ENCODE measurements at places on chromosomes 4 and X.

DNA sequence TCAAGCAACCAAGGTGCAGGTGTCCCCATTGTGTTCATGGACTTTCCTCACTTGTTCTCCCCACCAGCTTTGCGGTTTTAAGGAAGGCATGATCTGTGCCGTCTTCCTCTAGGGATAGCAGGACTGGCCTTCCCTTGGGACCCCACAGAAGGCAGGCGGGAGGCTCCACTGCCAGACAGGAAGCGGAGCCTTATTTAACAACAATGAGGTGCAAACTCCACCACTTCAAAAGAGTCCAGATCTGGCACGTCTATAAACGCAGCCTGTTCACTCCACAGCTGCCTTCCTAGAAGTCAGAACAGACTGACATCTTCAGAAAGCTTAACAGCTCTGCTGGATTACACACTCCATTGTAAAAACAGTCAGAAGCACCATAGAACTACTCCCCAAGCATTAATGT lies 1.7 kb upstream of the GPR143 start:
- DNase-seq = no peak

DNA sequence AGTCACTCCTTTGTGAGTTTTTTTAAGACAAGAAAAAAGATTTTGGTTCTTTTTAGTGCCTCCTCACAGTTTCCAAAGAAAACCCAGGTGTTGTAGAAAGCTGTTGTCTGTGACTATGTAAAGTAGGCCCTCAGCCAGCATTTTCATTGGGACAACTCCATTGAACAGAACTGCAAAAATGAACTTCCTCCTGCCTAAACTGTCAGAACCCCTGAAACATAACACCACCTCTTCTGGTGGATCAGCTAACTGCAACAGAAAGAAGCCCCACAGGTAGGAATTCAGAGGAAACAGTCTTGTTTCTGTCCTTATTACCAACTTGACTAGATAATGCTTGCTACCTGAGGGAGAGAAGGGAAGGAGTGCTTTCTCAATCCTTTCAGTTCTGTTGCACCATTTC lies 3.4 kb upstream of the ATP11C start:
- no peak for DNase-seq

DNA sequence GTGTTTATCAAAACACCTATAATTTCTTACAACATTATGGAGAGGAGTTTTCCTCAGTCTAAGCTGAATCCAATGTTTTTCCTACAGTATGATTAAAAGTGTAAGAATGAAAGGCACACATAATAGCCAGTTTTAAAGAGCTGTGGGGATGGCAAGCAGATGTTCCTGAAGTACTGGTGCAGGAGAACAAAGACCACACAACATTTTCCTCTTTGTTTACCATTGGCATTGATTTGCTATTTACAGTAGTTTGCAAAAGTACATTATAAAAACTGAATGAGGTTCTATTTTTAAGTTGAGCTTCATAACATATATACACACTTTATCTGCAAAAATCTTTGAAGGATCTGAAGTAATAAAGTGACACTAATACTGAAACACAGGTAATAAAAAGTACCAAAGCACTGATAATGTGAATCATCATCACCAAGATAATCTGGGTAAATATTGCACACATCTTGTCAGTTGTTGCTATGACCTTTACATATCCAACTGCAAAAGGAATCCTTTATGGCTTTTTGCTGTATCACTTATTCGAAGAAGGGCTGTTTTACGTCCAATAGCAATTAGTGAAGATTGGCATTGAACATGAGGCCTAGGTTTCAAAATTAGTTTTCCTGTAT lies 22.5 kb downstream of the TCEAL1 start:
- DNase-seq = no peak

DNA sequence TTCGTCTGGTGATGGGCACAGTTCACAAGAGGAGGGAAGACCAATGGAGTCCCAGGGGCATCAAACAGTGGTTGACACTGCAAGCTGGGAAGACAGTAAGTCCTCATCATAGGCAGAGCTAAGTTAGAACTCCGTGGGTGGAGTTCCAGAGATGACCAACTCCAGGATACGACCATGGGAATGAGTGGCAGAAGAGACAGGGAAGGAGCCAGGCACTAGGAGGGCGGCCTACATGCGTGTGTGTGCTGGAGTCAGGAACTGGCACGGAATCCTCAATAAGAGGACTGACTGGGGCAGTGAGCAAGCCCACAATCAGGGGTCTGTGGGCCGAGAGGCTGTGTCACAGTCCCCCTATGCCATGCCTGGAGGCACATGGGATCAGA lies 30.4 kb upstream of the IRAK1 start:
- DNase-seq = no peak

GRCh38 chr4:140928880-140929279 lies 172.7 kb upstream of the TBC1D9 start:
- DNase-seq = no peak

DNA sequence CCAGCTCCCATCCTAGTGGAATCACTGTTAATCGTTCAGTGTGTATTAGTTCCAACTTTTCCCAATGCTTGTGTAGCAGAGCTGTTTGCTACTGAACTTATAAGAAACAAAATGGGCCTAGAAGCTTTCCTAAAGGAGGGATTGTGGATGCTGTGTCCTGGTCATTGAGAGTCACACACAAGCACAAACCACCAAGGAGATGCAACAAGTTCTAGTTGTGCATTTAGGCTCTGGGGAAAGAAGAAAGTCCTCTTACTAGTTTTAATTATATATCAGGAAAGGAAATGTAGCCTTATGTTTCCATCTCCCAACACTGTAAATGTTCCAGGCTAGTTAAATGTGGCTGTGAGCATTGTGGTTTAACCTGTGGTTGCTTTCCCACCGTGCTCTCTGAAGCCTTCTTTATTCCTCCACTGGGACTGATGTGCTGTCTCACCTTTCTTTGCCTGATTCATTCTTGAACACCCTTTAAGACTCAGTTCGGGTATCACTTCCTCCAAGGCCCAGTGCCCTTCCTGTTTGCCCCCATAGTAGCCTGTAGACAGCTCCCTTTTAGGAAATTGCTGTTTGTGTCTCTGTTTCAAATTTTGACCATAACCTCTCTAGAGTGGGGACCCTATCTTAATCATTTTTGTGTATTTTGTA lies 34.3 kb downstream of the ATP10D start:
- DNase-seq = no peak

- DNase-seq = no peak
Observed at GRCh38 chr4:177573507-177573906, 131.3 kb upstream of the AGA start.

GRCh38 chrX:78957049-78957767 lies 12.0 kb downstream of the P2RY10 start:
- DNase-seq = no peak

- peak; percentile 4 for DNase-seq
Observed at GRCh38 chr4:118740869-118741268, 55.7 kb downstream of the METTL14 start.

DNA sequence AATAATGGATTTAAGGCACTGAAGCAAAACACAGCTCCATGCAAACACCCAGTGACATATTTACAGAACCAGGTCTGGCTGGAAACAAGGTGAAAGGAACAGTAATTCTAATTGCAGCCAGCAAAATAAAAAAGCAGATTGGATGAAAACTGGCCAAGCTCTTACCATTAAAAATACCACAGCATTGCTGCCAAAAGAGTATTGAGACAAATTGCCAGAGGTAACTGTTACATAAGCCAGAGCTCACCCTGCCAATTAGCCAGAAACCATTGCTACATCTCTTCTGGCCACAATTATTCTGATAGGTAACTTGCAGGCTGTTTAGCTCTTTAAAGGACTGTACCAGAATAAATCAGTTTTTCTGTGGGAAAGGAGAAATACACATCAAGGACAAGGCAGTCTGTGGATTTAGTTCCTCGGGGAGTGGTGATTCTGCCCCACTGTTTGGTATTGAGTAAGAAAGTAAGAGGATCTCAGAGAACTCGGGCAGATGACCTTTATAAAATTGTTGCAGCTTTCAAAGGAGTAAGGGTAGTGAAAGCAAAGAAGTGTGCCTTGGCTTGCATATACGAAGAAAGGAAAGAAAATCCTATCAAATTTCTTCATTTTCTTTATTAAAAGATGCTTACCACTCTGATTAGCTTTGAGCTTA lies 369.5 kb downstream of the PPP3CA start:
- DNase-seq = no peak

GRCh38 chr4:3313139-3313538 lies 20.3 kb downstream of the RGS12 start:
- DNase-seq = no peak

- DNase-seq = no peak
Observed at GRCh38 chrX:16807548-16807947, 21.3 kb downstream of the TXLNG start.

DNA sequence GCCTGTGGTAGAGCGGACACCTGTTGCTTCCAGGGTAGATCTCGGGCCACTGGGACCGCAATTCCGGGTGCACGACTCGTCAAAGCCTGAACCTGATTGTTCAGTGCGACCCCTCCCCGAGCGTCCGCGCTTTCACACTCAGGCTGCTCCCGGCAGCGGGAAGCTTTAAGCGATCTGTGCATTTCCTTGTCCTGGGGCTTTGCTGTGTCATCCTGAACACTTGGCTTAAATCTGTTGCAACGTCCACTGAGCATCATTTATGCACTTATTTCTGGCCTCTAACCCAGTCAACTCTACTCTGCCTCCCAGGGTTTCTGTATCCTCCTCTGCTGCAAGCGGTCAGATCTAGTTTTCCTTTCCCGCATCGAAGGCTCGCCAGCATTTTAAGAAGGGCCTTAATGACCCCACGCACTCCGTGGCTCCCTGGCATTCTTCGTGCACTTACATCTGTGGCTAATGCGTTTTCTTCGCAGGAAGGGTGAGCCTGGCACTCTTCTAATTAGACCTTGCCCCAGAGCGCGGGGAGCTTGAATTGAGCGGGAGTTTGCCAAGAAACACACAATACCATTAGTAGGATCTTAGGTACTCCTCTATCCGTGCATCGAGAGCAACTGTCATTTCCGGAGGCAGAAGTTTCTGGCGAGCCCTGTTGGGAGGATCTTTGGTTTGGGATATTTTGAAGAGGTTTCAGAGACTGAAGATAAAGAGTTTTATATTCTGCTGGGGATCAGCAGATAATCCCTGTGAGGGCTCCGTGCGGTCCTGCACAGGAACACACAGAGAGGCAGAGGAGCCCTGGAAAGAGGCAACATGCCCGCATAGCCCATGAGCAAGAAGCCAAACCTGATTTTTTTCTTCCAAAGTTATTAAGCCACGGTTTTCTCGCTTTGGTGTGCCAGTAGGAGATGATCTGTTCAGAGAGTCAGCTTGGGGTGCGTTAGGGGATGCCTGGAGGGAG lies 654 bp upstream of the DDIT4L start:
- no peak for DNase-seq

- DNase-seq = no peak
Observed at GRCh38 chr4:84028340-84028739, 470.8 kb downstream of the NKX6-1 start.

GRCh38 chr4:156138781-156139280 lies 185.2 kb upstream of the CTSO start:
- DNase-seq = no peak

GRCh38 chr4:3408793-3409330 lies 32.9 kb upstream of the HGFAC start:
- DNase-seq = no peak

GRCh38 chr4:105399532-105400161 lies 74.2 kb downstream of the PPA2 start:
- DNase-seq = no peak

GRCh38 chrX:70592091-70592490 lies 147.5 kb downstream of the DLG3 start:
- no peak for DNase-seq

GRCh38 chrX:107566604-107567262 lies 61.6 kb upstream of the PRPS1 start:
- DNase-seq = no peak

- no peak for DNase-seq
Observed at GRCh38 chr4:128840711-128841318, 31.3 kb downstream of the JADE1 start.

DNA sequence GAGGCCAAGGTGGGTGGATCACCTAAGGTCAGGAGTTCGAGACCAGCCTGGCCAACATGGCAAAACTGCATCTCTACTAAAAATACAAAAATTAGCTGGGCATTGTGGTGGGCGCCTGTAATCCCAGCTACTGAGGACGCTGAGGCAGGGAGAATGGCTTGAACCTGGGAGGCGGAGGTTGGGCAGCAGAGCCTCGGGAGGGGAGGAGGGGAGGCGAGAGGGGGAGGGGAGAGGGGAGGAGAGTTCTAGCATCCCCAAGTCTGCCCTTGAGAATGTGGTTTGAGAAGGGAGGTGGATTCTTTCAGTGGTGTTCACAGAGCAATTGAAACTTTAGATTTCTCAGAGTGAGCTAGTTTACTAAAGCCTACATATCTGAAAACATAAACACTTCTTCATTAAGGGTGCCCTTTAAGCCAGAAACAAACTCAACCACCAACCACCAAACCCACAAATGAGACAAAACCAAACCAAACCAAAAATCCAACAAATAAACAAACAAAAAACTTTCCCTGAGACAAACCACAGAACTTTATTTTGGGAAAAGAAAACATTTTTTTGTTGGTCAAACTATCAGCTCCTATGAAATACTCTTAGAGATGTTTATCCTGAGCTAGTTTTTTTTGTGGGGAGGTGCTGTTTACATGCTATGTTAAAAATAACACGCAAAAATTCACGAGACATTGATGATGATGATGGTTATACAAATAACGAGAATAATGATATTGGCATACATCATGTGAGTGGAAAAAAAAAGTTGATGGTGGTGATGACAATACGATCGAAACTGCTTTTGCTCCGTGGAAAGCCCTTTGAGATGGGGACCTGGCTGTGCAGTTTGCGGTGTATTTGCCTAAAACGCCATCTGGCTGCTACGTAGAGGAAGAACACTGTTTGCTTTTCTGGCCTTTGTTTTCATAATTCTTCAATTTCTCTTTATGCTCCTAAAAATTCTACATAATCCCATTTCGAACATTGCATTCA lies 98.2 kb upstream of the PRKX start:
- peak; percentile 55 for DNase-seq

GRCh38 chr4:164800786-164801185 lies 46.9 kb downstream of the SMIM31 start:
- DNase-seq = no peak

DNA sequence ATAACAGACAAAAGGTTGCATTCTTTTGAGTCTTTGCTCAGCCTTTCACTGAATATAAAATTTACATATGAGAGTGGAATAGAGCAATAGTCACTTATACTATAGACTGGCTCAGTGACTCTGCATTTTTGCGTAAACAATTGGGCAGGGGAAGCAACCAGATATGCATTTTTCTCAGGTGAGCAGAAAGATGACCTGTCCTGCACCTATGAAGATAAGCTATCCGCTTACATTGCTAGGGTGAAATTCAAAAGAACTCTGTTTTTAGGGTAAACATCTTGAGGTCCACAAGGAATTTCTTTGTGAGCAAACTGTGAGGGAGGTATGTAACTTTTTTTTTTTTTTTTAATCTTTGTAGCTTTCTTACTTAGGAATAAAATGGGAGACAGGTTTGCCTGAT lies 602.4 kb upstream of the PRKX start:
- no peak for DNase-seq

All from NCI-H146 (cell line).